Progenitor cell of endocrine pancreas (in vitro differentiated cells): ENCODE measurements at places on chromosomes 1 and 21. TPM values are rescaled to one million over a fixed set of nuclear protein-coding genes. Genes with fewer than 3 reads are reported as not detected.
A peak's percentile ranks its signal among the peaks of the same experiment; 100 is the strongest.

- no peak for DNase-seq
These were observed 1.1 kb downstream of the ERO1B start for GRCh38 chr1:236280438-236281197.

- DNase-seq, result no peak
These were observed 106.3 kb downstream of the CD247 start for GRCh38 chr1:167412072-167412471.

GRCh38 chr1:228154021-228154669 is 4.4 kb downstream of the GJC2 start:
- DNase-seq, result no peak

DNA sequence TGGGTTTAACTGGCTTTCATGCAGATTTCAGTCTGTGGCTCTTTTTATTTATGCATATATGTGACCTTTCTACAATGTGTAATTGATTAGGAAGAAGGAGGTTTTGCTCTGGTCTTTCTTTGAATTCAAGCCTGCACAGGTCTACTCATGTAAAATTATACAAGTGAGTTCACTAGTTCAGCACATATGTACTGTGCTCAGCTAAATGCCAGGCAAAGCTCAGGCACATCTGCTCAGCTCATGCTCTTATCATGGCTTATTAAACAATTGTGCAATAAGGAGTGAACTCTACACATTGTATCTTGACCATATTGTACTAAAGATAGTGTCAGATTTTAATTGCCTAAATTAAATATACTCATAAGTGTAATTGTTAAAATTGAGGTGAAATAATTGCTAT is 378.4 kb downstream of the ADGRL2 start:
- DNase-seq, result no peak

- peak; percentile 44 for DNase-seq
These were observed 14.2 kb downstream of the UTP11 start for GRCh38 chr1:38026592-38027200.

GRCh38 chr1:44784094-44785028 is 3.6 kb downstream of the BEST4 start:
- DNase-seq, result peak; percentile 36

- DNase-seq, result no peak
These were observed 50.5 kb upstream of the PRRC2C start for GRCh38 chr1:171434717-171435346.

DNA sequence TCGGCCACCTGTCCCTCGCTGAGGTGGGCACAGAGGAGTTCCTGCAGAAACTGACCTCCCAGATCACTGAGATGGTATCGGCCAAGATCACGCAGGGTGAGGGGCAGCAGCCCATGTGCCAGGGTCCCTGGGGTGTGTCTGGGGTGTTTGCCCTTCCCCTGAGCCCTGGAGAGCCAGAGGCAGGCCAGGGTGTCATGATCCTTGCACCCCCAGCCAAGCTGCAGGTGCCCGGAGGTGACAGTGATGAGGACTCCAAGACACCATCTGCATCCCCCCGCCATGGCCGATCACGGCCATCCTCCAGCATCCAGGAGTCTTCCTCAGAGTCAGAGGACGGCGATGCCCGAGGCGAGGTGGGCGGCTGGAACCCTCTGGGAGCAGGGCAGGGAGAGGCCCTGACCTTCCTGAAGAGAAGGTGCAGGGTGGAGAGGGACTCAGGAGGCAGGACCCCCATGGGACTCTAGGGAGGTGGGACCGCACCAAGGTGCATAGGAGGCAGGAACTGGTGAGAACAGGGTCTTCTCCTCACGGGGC is 69.5 kb downstream of the TRIM11 start:
- DNase-seq, result no peak

GRCh38 chr1:33391343-33392078 is 39.4 kb downstream of the PHC2 start:
- no peak for DNase-seq

DNA sequence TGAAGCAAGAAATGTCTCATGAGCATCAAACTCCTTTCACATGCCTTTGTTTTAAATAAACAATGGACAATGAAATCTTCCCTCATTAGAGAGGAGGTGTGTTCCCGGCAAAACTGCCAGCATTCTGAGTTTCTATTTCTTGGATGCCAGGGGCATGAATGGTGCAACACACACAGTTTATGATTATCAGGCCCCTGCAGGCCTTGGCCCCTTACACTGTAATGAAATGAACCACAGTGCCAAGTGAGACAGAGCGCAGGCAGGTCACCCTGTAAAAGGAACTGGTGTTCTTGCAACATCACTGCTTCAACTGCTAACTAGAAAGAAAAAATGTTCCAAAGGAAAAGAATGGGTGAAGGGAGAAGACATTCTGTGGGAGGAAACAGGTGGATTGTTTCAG is 3.8 kb upstream of the PIGC start:
- DNase-seq, result no peak

- no peak for DNase-seq
These were observed 1671.1 kb downstream of the MRPL39 start for GRCh38 chr21:23936224-23936623.

GRCh38 chr1:180616439-180616838 is 15.4 kb upstream of the XPR1 start:
- DNase-seq, result no peak

- DNase-seq, result no peak
These were observed 59.6 kb upstream of the ADAMTS5 start for GRCh38 chr21:27026501-27026900.

GRCh38 chr1:227890451-227891222 is 57.1 kb downstream of the WNT9A start:
- peak; percentile 7 for DNase-seq

DNA sequence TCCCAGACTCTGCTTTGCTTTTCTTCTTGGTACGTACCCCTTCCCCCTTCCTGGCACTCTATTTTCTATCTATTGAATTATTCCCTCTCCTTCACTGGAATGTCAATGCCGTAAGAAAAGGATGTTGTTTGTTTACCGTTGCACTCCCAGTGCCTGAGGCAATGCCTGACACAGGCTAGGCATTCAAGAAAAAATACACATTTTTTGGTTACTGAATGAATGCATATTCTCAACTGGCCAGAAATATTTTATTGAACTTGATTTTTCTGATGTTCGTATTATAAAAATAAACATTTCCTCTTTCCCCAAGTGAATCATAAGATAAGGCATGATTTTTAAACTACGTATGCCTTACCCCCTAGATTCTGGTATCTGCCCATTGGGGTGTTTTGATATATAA is 41.2 kb downstream of the GNG12 start:
- DNase-seq, result no peak

DNA sequence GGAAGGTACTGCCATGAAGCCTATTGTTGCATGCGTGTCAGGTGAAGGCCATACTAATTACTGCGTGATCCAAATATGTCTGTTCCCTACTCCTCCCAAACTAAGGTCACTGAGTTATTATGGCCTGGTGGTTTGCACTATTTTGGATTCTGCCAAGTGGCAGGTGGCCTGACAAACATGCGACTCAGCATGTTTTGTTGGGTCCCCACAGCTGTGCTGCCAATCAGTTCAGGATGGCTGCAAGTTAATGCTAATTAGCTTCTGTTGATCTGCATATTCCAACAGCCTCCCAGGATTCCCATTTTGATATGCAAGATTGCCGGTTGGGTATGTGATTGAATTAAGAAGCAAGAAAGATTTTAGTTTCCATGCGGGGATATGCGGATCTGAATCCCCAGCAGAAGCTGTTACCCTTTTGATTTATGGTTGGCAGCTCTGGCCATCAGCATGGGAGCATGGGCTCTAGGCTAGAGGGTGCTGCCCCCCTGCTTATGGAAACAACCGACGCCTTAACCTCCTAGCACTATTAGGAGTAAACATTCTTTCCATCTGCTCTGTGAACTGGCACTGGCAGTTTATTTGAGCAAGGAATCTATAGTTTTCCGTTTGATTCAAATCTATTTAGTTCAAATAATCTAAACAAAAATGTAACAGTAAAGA is 429.8 kb upstream of the C1orf87 start:
- DNase-seq, result no peak

DNA sequence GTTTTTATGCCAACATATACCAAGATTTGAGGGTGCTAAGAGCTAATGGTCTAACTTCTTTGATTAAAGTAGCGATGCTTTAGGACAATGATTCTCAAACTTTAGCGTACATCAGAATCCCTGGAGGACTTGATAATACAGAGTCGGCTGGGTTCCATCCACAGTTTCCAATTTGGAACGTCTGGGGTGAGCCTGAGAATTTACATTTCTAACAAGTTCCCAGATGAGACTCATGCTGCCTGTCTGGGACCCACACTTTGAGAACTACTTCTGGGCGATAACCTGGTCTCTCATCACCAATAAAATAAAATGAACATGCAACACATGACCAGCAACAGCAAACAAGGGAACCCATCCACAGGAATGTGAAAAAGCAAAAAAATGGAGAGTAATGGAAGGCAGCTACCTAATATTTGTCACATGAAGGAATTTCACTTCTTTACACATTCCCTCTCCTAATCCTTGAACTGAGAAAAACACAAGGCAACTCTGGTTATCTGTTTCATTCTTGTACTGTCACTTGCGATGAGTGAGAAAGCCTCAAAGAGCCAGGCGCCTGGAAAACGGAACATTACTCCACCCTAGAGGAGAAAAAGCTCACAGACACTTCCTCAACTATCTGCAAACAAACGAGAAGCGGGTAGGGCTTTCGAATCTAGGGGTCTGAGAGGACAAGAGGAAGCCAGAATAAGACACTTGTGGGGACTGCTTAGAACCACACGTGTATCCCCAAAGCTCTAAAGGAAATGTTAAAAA is 14.0 kb downstream of the HSF2BP start:
- DNase-seq, result no peak

- DNase-seq, result no peak
These were observed 1.2 kb downstream of the SCAF4 start for GRCh38 chr21:31730712-31731055.

GRCh38 chr1:47189844-47190508 is at the start of gene PDZK1IP1:
TSS of gene PDZK1IP1 (minus strand) at chr1:47190036. CDS start at chr1:47189932, 104 bp downstream.
- DNase-seq, result peak; percentile 6

- DNase-seq, result no peak
These were observed 10.4 kb upstream of the TLR5 start for GRCh38 chr1:223153177-223154119.

DNA sequence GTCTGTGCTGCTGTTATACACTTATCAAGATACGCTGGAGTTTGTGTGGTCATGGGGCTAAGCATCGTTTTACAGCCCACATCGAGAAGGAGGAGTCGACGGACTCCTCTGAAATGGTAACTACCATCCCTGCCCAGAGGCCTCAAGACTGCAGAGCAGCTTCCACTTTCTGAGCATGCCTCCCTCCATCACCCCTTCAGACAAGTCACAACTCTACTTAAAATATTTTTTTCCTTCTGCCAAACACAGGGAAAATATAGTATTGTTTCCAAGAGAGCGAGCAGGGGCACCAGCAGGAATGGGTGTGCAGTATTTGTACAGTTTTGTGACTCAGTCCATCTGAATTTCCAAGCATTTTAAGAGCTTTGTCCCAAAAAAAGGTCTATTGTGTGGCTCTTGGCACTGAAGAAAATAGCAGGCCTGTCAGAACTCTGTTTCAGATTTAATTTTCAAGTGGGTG is 14.1 kb downstream of the EVA1C start:
- DNase-seq, result no peak

DNA sequence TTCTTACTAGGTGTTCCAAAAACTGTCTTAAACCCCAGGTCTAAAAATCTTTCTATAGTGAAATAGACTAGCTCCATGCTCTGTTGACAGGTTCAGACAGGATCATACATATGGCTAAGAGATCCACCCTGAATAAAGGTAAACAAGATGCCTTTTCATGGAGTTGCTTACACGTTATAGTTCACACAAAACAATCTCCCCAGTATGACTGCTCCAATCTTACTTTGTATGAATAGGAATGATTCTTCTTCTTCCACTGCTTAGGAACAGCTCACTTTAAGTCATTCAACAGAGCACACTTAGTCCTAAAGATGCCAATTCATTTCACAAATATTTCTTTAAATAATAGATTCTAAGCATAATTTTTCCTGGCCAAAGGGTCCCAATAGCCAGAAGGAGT is 16.0 kb downstream of the ELK4 start:
- DNase-seq, result no peak

- no peak for DNase-seq
These were observed 33.3 kb downstream of the ADCY10 start for GRCh38 chr1:167880580-167881021.

GRCh38 chr21:40355076-40355475 is 487.8 kb downstream of the PCP4 start:
- DNase-seq, result no peak

DNA sequence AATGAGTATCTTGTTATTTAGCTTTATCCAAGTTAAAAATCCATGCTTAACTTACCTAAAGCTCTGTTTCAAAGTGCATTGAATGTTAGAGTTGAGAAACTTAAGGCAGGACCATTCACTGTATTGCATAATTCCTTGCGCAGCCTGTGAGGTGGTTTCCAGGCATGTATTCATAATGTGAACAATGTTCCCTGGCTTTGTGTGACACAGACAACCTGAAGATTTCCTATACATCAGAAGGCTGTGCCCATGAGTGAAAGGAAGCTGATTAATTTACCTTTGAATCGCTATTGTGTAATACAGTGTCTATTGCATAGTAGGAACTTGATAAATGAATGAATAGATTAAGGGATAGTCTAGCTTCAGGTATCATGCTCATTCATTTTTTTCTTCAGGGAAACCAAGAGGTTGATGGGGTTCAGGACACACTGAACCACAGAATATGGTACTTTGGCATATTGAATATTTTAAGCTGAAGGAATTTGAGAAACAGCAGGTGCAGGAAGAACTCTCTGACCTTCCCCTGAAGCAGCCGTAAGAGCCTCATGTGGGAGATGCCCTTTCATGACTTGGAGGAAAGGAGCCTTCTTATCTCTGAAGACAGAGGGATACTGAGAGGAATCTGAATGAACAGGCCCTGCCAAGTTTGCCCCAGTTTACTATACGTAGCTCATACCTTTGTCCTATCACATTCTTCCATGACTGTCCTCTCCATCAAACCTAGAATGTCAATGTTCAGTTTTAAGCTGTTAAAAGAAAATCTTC is 88.6 kb upstream of the GNG12 start:
- no peak for DNase-seq

DNA sequence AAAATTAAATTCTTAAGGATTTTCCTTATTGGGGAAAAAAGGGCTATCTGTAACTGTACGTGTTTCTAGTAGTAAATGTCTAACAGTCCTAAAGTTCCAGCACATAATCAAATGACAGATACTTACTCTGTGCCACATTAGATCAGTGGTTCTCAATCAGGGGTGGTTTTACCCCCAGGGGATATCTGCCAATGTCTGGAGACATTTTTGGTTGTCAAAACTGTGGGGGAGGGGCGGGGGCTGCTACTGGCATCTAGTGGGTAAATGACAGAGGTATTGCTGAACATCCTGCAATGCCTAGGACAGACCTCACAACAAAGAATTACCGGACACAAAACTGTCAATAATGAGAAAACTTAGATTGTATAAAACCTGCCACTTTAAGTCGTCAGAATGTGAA is 33.4 kb upstream of the PTPRC start:
- DNase-seq, result no peak

GRCh38 chr1:191831572-191831971 is 326.7 kb upstream of the RGS18 start:
- DNase-seq, result no peak

Gene PYHIN1
- not detected in 2 replicates for total RNA-seq

Gene URB2
- 16.2 and 16.5 TPM in 2 replicates for total RNA-seq

Gene PKP1
- total RNA-seq, result not detected in 2 replicates

Gene CDC7
- 26.9 and 29.9 TPM in 2 replicates for total RNA-seq

Gene SLAMF9
- total RNA-seq, result not detected in 2 replicates

Gene RGSL1
- total RNA-seq, result not detected in 2 replicates

Gene GPR157
- 1.1 and 3.6 TPM in 2 replicates for total RNA-seq

Gene KCNK1
- total RNA-seq, result 9.4 and 9.7 TPM in 2 replicates

Gene RIMS3
- 7.0 and 7.2 TPM in 2 replicates for total RNA-seq

Gene TCHH
- total RNA-seq, result not detected in 2 replicates

Gene FGR
- total RNA-seq, result not detected in 2 replicates

Gene ADAMTS5
- total RNA-seq, result 3.2 and 6.3 TPM in 2 replicates
